ENCODE measurements at places on chromosomes 13 and 19.

DNA sequence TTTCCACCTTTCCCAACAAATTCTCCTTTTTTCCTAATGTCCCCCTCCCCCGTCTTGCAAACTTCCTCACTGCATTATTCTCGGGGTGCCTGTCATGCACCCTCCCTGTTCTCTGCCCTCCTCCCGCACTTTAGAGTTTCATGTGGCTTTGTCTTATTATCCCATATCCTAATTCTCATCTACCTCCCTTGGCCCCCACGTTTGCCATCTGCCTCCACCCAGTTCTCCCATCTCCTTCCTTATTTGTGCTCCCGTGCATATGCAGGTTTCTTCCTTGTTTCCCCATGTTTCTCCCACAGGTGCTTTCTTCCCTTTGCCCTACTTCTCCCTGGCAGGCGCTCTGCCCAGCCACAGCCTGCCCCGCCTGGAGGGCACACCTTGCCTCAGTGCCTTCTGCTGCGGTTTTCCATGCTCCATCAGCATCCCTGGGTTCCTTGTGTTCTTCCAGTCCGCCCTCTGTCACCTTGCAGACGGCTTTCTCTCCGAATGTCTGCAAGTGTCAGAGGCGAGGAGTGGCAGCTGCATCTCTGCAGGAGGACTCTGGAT, 1.5 kb downstream of the SPATA13 start:
- peak; percentile 43 for DNase-seq

DNA sequence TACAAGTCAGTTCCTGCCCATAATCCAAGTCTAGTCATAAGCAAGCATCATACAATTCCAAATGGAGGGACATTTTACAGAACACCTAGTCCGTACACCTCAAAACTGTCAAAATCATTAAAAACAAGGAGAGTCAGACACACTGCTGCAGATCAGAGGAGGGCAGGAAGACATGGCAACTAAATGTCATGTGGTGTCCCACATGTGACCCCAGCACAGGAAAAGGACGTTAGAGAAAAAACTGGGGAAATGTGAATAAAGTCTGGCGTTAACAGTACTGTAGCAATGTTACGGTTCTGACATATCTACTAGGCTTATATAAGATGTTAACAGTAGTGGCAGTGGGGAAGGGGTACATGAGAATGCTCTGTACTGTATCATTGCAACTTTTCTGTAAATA, 2.3 kb downstream of the ZSCAN5A start:
- no peak for DNase-seq

GRCh38 chr13:62119739-62120700, 704.4 kb upstream of the PCDH20 start:
- peak; percentile 67 for DNase-seq

DNA sequence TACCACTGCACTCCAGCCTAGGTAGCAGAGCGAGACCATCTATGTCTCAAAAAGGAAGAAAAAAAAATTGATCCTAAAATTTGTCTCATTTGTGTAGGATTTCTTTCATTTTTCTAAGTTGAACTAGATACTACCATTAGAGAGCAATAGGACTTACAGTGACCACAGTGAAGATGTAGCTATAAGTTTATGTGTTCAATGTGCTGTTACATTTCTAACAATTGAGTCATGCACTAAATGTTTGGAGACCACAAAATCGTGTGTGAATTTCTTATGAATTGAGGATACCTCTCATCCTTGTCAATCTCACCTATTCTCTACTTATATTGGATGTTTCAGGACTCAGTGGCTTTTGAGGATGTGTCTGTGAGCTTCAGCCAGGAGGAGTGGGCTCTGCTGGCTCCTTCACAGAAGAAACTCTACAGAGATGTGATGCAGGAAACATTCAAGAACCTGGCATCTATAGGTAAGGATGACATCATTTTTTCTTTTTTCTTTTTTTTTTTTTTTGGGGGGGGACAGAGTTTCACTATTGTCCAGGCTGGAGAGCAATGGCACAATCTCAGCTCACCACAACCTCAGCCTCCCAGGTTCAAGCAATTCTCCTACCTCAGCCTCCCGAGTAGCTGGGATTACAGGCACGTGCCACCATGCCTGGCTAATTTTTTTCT, 12.8 kb downstream of the ZNF791 start:
- DNase-seq = no peak

DNA sequence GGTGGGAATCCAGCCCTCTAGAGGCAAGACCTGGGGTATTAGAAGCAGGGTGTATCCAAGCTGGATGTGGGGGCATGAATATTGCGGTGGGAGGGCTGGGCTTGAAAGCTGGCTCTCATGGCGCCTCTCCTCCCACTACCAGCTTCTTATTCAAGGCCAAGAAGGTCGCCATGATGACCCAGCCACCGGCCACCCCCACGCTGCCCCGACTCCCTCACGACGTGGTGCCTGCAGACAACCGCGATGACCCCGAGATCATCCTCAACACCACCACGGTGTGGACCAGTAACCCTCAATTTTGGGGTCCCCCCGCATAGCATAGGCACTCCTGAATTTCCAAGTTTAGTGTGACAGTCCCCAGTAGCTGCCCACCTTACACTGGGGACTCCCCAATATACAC, 41.7 kb downstream of the RYR1 start:
- no peak for DNase-seq

- no peak for DNase-seq
Observed at GRCh38 chr13:73404581-73404980, 345.8 kb downstream of the KLF5 start.

GRCh38 chr19:495402-496111, 729 bp upstream of the MADCAM1 start:
- DNase-seq = peak; percentile 66

DNA sequence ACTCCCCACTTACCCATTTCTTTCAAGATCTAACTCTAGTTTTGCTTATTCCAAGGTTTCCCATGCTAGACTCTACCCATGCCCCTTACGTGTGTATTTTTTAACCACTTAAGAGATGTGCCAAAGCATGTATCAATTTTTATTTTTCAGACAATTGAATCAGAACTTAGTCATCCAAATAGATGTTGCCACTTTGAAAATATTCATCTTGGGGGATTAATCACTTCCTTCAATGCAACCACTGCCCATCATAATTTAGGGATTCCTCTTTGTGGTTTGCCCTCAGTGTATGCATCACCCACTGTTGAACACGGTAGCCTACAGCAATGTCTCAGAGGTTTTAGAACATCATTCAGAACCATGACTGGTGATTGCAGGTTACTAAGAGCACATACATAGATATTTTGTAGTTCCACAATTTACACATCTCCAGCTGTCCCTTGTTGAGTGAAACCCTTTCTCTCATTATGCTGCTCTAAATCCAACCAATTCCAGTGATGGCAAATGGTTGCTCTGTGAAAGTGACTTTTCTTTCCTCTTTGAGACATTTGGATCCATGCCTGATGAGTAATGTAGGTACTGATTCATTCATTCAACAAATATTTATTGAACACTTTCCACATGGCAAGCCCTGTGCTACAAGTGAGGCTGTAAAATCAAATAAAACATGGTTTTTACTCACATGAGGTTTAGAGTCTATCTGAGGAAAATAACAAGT, 60.6 kb upstream of the SERP2 start:
- peak; percentile 7 for DNase-seq

GRCh38 chr13:113506025-113506685, 15.6 kb upstream of the DCUN1D2 start:
- DNase-seq = no peak

GRCh38 chr13:101346161-101346560, 70.1 kb downstream of the NALCN start:
- no peak for DNase-seq

- DNase-seq = peak; percentile 72
Observed at GRCh38 chr19:11138601-11139300, 16.8 kb downstream of the SPC24 start.

GRCh38 chr13:38419312-38419873, 69.7 kb downstream of the UFM1 start:
- no peak for DNase-seq

GRCh38 chr19:4738734-4739133, 15.1 kb upstream of the DPP9 start:
- DNase-seq = peak; percentile 91

DNA sequence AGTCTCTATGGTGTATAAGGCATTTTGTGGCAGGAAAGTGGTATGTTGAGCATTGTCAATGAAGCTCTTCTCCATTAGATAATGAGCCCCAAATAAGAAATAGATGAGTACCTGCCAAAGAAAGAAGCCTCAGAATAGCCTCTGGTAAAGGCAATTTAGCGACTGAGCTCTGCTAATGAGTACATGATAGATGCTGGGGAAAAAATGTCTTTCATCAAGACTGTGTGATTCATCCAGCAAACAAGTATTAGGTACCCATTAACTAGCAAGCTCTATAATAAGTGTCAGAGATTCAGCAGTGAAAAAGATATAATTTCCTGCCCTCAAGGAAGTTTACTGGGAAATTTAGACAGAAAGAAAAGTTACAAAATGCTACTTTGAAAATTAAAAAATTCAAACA, 294.6 kb downstream of the ITGBL1 start:
- DNase-seq = peak; percentile 71

GRCh38 chr19:19548915-19549759, 11.1 kb downstream of the CILP2 start:
- DNase-seq = no peak

DNA sequence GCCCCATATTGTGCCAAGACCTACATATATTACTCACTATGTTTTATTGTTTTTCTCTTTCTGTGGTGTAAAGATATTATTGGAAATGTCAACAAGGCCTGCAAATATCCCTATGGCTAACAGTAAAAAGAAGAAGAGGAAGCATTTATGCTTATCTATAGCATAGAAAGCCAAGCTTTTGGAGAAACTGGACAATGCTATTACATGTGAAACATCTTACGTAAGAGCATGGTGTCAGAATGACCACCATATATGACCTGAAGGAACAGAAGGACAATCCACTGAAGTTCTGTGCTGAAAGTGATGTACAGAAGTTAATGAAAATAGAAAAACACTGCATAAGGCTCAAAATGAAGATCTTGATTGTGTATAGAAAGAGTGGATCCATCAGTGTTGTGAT, 145.2 kb downstream of the KCTD12 start:
- DNase-seq = no peak

DNA sequence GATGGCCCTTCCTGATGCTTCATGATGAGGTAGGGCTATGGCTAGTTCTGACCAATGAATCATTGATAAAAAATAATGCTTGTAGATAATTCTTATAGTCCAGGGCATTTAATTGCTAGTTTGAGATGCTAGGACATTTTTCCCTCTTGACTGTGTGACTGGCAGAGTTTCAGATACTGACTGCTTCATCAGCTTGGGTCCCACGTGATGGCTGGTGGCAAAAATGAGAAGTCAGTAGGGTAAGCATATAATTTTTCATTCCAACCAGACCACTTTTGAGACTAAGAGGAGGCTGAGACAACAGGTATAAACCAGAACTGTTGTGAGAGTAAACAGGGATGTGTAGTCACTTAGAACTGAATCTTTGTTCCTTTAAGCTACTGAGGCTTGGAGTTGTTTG, 183.3 kb downstream of the HS6ST3 start:
- no peak for DNase-seq
